Neural crest cell (in vitro differentiated cells): ENCODE measurements at places on chromosomes 4 and X.

GRCh38 chr4:180380733-180381132 is 1862.5 kb upstream of the TENM3 start:
- no peak for DNase-seq

DNA sequence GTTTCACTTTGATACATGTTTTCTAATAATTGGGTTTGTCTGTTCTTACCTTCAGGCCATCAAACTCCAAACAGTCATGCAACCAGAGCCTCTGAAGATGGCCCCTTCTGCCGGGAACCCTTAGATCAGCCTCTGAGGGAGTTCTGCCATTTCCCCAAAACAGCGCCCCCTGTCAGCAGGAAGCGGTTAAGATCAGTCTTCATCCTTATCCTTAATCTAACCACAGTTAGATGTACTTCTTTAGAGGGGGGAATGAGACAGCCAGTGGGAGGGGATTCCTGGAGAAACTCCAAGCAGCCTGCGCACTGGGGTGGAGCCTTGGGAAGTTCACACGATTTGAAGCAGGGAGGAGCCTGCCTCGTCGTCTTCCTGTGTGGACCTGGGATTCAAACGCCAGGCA is 185.4 kb downstream of the INPP4B start:
- no peak for DNase-seq

GRCh38 chr4:184215709-184216328 is 1.9 kb downstream of the ENPP6 start:
- DNase-seq = no peak

DNA sequence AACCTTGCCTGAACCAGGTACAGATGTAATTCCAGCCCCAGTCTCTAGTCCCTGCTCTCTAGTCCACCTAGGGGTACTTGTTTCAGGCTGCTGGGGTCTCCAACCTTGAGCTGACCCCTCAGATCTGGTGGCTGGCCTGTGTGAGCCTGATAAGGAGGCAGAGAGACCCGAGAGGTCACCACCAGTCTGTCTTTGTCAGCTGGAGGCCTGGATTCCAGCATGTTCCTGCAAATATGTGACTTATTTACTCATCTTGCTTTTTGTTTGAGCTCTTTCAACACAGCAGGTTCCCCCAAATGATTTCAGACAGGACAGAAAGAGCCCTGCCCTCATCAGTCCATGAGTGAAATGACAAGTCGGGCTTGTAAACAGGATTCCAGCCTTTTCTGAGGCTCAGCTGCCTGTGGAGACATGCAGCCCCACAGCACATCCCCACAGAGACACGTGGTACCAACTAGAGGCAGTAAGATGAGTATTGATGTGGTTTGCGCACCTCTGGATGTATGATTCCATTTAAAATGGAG is 37.5 kb upstream of the STK26 start:
- no peak for DNase-seq

DNA sequence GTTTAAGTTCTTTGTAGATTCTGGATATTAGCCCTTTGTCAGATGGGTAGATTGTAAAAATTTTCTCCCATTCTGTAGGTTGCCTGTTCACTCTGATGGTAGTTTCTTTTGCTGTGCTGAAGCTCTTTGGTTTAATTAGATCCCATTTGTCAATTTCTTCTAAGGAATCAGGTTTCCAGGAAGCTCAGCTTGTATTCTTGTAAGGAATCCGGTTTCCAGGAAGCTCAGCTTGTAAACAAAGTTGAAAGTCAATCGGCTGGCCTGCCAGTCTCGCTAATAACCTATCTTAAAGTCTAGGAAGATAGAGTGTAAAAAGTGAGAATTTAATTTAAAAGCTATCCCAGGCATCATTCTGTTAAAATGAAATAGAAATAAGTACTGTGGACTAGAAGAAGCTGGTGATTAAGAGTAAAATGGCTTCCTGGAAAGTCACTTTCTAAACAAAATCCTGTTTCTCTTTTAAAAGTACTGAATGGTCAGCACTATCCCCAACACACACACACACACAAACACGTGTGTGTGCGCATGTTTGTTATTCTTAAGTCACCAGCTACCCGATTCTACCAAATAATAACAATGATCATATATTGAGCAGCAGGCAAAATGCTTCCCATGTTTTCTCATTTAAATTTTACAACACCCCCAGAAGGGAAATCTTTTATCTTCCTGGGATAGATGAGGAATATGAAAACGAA is 171.7 kb downstream of the PAPSS1 start:
- no peak for DNase-seq
